ENCODE measurements at places on chromosomes 1 and 21.
A peak's percentile ranks its signal among the peaks of the same experiment; 100 is the strongest.

- DNase-seq, result peak; percentile 14
These were observed 136.6 kb downstream of the LYPLAL1 start for GRCh38 chr1:219310181-219310728.

DNA sequence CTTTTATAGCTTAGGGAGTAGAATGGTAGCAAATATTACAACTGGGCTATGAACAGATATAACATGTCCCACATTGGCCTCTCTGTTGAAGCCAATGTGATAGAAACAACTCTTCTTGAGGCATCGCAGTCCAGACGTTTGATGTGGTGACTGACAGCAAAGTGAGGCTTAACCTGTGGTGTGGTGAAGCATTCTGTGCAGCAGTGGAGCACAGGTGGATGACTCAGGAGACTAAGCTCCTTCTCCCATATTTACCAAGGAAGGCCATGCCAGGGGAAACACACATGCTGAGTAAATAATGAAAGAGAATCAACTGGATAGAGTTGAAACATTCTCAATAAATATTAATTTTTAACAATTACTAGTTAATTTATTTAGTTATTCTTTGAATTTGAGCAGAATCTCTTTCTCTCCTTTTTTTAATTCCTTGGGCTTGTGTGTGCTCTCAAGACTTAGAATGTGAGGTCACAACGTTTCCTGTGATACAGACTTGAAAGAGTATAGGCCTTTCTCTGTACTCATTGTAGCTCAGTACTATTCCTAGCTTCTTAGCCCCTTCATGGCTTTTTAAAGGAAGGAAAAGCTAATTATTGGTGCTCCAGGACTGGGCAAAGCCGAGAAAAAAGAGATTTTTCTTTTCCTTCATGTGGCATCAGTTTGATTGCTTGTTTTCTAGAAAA is 17.6 kb downstream of the CRB1 start:
- DNase-seq, result no peak

- no peak for DNase-seq
These were observed 28.3 kb upstream of the FBXO28 start for GRCh38 chr1:224085421-224086108.

DNA sequence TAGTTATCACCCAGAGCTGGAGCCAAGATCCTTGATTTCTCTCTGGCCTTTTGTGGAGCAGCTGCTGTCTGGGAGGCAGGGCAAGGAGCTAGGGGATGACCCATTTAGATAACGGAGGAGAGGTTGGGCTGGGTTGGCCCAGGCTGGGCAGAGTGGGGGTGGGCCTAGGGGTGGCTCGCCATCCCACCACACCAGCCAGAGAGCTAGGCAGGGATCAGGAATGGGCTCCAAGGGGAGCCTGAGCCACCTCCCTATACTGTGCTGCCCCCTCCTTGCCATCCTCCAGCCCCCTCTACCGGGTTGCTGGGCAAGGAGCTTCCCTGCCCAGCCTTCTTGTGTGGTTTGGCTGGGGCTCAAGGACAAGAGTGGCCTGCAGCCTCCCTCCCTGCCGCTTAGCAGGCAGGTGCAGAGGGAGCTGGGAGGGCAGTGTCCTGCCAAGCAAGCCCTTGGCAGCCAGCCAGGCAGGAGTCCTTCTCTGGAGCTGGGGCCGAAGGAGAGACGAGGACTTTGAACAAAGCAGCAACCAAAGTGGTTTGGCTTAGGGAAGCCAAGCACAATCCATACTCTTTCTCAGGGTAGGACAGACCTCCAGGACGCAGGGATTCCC is 4.1 kb downstream of the NUAK2 start:
- DNase-seq, result peak; percentile 34

DNA sequence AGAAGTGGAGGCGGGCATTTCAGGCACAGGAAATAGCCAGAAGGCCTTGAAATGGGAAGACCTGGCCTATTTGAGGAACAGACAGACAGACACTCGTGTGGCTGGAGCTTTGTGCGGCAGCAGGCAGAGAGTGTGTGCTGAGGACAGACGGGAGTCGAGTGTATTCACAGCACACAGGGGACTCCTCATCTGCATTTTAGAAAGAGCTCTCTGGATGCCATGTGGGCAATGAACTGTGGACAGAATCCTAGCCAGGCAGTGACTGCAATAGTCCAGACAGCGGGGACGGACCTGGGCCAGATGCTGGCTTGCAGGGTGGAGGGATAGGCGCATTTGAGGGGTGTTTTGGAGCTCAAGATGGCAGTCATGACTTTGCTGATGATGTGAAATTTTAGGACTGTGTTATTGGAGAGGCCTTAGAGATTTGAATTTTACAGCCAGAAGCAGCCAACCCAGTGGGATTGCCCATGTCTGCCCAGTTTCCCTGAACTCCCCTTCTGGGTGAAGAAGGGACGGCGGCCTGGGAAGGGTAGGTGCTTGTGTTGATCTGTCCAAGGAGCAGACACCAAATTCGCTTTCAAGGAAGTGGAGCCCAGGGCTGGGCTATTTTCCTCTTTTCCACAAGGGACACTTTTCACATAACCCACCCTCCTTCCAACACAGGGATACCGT is 43.7 kb downstream of the CHAF1B start:
- DNase-seq, result no peak

Measured in iPS-NIHi11 (cell line).